ENCODE measurements at places on chromosomes 7 and 10. TPM values are rescaled to one million over a fixed set of nuclear protein-coding genes. Genes with fewer than 3 reads are reported as not detected.

- no peaks in the 10 kb centered on the region for H3K36me3 ChIP-seq
- no peak overlapping the region for H3K4me3 ChIP-seq
- no peak overlapping the region for H3K27ac ChIP-seq
- DNase-seq, result no peak
- peaks cover 34% of the 10 kb centered on the region for H3K27me3 ChIP-seq
- peaks cover 2% of the 10 kb centered on the region for H3K4me1 ChIP-seq
These were observed 8.2 kb upstream of the SGPL1 start for GRCh38 chr10:70807556-70807955.

- DNase-seq, result no peak
- H3K4me3 ChIP-seq, result no peak within 1 kb of the TSS
- H3K4me1 ChIP-seq, result no peaks in the 10 kb centered on the region
- no peak within 1 kb of the TSS for H3K27ac ChIP-seq
These were observed at the start of gene CTNNA3 for GRCh38 chr10:67696029-67696428. CTNNA3 (minus strand) TSS chr10:67696195.

DNA sequence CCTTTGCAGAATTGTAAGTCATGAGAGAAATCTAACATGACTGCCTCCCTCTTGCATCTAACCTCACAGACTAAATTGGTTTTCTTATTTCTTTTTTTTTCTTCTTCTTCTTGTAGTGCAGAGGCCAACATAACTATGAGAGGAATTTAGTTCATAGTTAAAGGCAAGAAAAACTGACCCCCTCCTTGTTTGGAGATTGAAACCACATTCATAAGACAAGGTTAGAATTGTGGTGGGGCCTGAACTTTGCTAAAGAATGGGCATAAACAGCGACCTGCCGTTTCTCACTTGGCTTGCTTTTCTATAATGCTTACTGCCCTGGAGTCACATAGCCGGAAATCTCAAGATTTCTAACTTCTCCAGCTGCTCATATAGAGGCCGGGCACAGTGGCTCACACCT is 2.4 kb upstream of the POLM start:
- no peak for DNase-seq
- peak overlapping the region; percentile 57 for H3K4me3 ChIP-seq
- peaks cover 8% of the 10 kb centered on the region for H3K4me1 ChIP-seq

OLAH gene
- not detected for polyA plus RNA-seq

DNA sequence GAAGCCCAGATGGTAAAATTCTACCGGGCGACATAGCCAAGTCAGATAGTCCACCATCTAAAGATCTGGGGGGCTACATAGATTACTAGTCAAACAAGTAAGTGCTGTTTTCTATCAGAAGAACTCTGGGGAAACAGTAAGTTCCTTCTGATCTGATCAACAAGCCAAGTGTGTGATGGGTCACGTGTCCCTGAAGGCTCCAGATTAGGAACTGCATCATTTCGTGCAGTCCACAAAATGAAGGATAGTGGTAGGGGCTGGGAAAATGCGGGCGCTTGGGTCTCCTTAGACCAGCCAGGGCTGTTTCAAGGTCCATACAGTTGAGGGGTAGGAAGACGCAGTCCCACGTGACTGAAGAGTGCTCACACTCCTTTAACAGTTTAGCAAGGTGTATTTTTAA is 1.8 kb upstream of the CHN2 start:
- no peak overlapping the region for H3K4me3 ChIP-seq
- H3K27ac ChIP-seq, result no peak overlapping the region
- H3K36me3 ChIP-seq, result no peaks in the 10 kb centered on the region
- H3K27me3 ChIP-seq, result peaks cover 34% of the 10 kb centered on the region

GRCh38 chr7:157714166-157715070 is 377.6 kb downstream of the DNAJB6 start:
- H3K4me1 ChIP-seq, result no peaks in the 10 kb centered on the region
- peaks cover 9% of the 10 kb centered on the region for H3K27me3 ChIP-seq
- no peak overlapping the region for H3K27ac ChIP-seq
- no peak for DNase-seq
- H3K4me3 ChIP-seq, result no peak overlapping the region

CCL24 gene
- not detected for polyA plus RNA-seq
